Fibroblast of lung (primary cell): ENCODE measurements at places on chromosomes 6 and 20.
A peak's percentile ranks its signal among the peaks of the same experiment; 100 is the strongest.

DNA sequence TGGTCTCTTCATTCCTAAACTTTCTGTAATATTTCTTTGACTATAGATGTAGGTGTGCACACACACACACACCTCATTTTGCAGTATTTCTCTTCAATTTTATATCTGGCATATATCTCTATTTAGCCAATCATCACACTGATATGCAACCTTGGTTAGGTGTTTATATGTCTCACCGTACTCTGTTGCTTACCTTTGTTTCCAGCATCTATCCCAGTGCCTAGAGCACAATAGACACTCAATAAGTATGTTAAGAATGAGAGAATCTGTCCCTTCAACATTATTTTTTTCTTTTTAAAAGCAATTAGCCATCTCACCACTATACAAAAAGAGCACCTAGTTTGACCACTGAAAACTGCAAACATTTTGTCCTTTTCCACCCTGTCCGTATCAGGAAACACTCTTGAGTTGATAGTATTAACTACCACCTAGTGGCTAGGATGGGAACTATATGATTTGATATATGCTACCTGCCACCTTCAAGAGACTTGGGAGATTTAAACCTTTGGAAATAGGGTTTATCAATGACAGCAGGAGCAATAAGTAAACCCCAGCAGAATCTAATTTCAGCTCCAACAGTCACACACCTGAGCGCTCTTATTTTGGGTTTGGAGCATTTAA, 48.7 kb upstream of the RSPO3 start:
- DNase-seq: peak; percentile 51

- no peak for DNase-seq
Observed at GRCh38 chr20:3925899-3926638, 36.9 kb downstream of the PANK2 start.

GRCh38 chr20:11935212-11936154, 17.8 kb downstream of the BTBD3 start:
- no peak for DNase-seq

DNA sequence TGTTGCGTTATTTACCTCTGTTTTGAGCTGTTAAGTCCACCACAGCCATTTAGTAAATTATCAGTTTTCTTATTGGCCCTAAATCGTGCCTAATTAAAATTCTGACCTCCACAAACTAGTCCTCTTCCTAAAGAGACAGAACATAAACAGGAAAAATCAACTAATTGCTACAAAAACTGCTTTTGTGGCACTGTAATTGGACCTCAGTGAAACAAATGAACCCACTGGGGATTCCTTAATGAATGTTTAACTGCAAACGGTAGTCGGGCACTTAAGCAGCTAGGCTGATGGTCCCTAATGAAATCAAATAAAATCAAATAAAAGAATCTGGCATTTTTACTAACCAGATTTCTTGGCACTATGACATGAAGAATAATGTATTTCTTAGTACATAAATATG, 513.4 kb upstream of the SLC35B3 start:
- no peak for DNase-seq

DNA sequence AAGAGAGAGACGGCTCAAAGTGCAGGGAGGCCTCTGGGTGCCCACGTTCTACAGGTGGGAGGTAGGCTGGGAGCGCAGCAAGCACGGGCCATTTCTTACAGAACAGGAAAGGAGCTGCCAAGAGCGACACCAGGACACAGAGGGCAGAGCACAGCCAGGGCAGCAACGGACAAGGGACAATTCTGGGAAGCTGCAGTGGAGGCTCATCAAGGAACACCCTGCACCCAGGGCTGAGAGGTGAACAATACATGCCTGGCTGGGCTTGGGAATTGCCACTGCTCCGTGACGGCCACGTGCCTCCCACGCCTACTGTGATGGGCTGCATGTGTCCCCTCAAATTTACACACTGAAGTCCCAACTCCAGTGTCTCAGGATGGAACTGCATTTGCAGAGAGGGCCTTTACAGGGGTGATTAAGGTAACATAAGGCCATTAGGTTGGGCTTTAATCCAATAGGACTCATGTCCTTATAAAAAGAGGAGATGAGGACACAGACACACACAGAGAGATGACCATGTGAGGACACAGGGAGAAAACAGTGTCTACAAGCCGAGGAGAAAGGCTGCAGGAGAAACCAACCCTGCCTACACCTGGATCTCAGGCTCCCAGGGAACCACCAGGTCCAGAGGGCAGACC, 13.6 kb downstream of the SERPINB6 start:
- no peak for DNase-seq

DNA sequence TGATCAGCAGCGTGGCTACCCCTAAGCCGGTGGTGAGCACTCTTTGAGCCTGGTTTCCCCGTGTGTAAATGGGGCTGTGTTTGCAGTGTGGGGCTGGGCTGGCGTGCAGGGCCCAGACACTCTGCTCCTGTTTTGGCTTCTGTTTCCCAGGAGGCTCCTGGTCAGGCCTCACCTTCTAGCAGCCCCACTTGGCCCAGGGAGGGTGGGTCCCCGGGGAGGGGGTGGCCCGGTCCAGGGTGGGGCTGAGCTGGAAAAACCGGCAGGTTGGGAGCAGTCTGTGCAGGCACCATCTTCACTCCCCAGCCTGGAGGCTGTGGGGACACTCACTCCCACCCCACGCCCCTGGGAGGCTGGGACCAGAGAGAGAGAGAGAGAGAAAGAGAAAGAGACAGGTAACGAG, 25.3 kb downstream of the CEBPB start:
- no peak for DNase-seq

DNA sequence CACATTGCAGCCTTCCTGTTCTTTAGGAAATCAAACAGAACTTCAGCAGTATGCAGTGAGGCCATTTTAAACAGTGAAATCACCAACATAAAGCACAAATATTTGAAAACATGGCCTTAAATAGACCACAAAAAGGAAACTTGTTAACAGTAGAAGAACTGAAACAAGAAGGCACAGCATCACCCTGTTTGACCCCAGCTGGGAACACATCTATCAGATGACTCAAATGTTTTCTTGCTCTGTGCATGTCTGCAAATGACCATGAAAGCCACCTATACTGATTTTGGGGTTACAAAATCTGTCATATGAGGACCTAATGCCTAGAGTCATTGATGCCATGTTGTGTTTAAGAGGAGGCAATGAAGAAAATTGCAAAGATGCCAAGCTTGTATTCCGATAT, 123.8 kb upstream of the ADGRF1 start:
- DNase-seq: peak; percentile 35

DNA sequence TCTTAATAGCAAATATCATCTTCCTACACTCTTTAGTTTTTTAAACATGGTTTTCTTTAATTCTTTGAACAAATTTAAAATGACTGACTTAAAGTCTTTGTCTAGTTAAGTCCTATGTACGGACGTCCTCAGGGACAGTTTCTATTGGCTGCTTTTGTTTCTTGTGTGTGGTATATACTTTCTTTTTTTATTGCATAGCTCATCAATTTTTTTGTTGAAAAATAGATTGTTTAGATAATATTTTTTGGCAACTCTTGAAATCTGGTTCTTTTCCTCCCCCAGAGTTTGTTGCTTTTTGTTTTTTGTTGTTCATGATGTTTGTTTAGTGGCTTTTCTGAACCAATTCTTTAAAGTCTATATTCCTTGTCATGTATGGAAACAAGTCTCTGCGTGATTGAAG, 479.8 kb downstream of the PREX1 start:
- no peak for DNase-seq

DNA sequence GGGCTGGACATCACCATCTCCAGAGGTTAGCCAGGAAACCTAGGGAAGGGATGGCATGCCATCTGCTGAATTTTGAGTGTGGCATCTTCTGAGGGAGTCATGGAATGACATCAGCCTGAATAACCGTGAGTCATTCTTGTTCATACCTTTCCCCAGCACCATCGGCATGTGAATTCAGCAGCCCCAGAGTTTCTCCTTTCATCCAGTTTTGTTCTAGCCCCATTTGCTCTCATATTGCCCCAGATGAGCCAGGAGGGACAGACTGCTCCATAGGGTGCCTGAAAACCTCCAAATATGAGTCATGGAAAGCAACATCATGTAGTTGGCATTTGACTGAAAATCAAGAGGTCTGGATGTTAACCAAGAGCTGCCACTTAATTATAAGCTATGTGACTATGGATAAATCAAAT, 219.2 kb upstream of the SGK1 start:
- peak; percentile 73 for DNase-seq

- DNase-seq: no peak
Observed at GRCh38 chr6:105001063-105001462, 44.2 kb downstream of the LIN28B start.

GRCh38 chr6:165543781-165544180, 119.3 kb downstream of the PDE10A start:
- peak; percentile 15 for DNase-seq

DNA sequence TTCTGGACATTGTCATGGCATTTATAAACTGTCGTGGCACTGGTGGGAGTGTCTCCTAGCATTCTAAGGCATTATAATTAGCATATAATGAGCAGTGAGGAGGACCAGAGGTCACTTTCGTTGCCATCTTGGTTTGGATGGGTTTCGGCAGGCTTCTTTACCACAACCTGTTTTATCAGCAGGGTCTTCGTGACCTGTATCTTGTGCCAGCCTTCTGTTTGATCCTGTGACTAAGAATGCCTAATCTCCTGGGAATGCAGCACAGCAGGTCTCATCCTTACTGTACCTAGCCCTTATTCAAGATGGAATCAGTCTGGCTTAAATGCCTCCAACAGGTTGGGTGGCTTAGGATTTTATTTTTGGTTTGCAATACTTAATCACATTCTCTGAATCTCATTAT, 142.7 kb upstream of the GGTLC1 start:
- no peak for DNase-seq

- no peak for DNase-seq
Observed at GRCh38 chr20:51312480-51312783, 230.1 kb downstream of the NFATC2 start.

GRCh38 chr6:105445481-105445880, 42.6 kb upstream of the PREP start:
- no peak for DNase-seq

DNA sequence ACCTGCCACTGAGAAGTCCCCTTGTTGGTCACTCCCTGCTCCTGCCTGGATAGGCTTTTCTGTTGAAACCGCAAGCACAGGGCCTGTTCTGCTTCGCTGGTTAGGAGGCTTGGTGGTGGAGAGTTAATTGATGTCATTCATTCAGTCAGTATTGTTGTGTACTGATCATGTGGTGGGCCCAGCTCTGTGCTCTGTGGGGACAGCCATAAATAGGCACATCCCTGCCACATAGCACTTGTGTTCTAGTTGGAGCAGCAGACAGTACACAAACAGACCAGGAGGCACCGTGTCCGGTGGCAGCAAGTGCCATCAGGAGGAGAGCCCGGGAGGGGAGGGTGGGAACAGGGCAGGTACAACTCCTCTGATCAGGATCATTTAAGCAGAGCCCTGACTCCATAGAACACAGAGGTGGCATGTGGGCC, 155.2 kb upstream of the INSM1 start:
- DNase-seq: no peak

- no peak for DNase-seq
Observed at GRCh38 chr6:35468980-35469750, 964 bp downstream of the RPL10A start.

GRCh38 chr6:149489967-149490366, 5.2 kb upstream of the ZC3H12D start:
- DNase-seq: no peak

DNA sequence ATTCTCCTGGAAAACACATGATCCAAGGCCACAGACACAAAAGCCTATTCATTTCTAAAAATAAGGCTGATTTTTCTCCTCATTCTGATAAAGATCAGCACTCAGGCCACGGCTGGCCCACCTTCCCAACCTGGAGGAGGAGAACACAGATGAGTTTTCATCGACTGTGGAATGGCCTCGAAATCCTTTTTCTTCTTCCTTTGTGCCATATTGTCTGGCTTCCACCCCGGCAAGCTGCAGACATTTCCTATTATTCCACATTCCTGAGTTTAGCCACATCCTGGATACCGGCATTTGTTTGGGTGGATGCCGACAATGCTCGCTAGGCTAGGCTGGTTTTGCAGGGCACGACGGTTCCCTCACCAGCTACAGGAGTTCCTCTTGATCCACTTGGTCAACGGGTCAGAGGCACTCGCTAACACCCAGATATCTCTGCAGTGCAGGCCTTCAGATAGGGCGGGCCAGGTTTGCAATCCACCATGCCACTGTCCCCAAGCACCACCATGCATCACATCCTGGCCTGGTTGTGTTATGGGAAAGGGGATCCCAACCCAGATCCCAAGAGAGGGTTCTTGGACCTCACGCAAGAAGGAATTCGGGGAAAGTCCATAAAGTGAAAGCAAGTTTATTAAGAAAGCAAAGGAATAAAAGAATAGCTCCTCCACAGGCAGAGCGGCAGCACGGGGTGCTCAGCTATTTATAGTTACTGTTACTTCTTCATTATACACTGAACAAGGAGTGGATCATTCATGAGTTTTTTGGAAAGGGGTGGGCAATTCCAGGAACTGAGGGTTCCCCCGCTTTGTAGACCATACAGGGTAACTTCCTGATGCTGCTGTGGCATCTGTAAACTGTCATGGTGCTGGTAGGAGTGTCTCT, 4.2 kb upstream of the CTSZ start:
- DNase-seq: peak; percentile 94

- no peak for DNase-seq
Observed at GRCh38 chr20:64254156-64254555, 1.4 kb upstream of the PCMTD2 start.

DNA sequence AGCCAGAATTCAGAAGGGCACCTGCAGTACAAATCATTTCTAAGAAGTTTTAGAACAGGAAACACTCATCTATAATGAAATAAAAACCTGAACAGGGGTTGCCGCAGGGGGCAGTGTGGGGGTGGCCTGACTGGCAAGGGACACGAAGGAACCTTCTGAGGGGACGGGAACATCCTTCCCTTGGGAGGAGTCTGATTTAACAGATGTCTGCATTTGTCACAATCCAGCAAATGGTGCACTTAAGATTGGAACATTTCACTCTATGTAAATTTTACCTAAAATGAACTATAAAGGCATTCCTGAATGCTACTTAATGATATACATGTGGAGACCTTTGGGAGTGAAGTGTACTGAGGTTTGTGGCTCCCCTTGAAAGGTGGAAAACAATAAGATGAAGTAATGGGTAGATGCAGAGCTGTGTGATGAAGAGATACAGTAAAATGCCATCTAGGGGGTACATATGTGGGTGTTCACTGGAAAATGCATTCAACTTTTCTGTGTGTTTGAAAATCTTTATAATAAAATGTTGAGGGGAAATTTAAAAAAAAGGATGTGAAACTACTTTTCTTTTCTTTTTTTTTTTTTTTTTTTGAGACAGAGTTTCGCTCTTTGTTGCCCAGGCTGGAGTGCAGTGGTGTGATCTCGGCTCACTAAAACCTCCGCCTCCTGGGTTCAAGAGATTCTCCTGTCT, 89.5 kb downstream of the SNX5 start:
- no peak for DNase-seq

DNA sequence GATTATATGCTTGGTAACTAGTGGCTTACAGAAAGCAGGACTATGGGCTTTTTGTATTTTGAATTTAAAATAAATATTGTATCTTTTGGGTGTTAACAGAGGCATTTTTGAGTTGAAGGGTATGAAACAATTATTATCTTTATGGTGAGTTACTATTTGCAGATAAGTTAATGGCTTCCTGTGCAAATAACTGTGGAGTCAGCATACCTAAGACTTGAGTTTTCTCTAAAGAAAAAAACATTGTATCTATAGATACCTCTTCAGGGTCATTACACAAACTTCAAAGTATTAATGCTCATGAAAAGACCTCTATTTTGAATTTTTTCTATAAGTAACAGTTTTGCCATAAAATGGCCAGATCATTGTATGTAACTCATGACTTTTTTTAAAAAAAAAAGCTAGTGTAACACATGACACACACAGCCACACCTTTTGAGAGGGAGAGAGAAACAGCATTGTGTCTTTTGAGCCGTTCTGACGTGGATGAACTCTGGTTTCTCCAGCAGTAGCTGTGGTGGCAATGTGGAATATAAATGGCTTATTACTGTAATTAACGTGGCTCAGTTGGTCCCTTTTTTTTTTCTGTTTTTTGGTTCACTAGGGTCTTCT, 36.3 kb downstream of the PLEKHG1 start:
- peak; percentile 10 for DNase-seq
